ENCODE measurements at places on chromosomes 12 and 14.

DNA sequence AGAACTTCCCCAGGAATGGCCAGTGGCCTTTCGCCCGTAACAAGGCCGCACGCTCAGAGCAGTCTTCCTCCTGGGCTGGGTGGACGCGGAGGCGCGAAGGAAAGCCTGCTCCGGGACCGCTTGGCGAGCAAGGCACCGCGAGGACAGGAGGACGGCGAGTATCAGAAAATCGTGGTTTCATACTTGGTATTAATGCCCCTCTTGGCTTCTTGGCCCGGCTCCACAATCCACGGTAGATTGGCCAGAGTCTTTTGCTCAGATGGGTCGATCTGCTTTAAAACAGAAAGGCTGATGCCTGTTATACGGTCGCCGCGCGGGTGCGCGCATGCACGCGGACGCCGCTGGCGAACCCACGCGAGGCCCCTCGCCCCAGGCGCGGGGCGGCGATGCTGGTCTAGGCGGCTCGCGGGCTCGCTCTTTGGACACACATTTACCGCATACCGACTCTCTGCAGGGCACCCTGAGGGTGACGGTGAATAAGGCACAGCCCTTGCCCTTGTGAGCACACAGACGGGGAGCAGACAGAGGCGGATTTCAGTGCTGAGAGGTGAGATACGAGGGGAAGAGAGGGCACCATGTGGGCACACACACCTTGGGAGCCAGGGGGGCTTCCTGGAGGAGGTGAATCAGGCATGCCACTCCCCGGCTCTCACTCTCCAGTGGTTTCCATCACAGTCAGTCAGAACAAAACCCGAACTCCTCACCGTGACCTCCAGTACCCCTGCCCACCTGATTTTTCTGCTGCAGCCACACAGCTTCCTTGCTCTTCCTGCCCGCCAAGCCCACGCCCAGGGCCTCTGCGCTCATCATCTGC is 100.7 kb downstream of the APAF1 start:
- no peak for DNase-seq

GRCh38 chr14:26866721-26867120 is 268.9 kb upstream of the NOVA1 start:
- DNase-seq: no peak

GRCh38 chr14:101963052-101963451 is 1.3 kb upstream of the DYNC1H1 start:
- no peak for DNase-seq

GRCh38 chr14:88422919-88423650 is 37.6 kb downstream of the SPATA7 start:
- DNase-seq: no peak

GRCh38 chr12:29414368-29414767 is 33.4 kb upstream of the ERGIC2 start:
- no peak for DNase-seq

DNA sequence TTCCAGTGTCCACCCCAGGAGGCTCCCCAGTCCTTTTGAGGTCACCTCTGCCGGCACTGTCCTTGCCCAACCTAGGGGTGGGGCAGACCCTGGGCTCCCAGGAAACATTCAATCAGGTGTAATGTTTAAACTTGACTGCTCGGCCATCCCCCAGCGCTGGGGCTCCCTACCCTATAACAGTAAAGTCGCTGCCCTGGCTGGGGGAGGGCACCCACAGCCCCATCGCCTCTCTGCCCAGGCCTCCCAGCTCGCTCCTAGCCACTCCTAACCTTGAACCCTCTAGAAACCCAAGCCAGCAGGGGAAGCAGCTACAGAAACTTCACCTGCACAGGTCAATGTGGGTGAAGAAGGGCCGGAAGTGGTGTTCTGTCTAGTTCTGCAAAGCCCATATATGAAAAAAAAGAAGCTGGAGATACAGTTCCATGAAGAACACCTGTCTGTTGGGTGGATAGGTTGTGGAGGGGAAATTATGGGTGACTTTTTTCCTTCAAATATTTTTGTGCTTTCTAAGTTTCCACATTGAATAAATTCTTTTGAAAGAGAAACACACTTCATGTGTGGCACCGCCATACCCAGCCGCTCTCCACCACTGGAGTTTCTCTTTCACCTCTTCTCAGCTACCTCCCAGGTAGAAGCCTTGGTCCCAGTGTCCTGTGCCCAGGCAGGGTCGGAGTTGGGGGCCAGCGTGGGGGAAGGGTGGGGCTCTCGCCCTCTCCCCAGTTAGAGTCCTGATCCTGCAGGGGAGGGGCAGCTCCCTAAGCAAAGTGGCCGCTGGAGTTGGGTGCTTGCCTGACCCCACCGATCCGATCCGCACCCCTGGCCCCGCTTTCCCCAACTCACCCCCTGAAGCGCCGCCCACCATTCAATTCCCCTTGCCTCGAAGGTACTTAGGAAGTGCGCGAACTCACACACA is 1.1 kb downstream of the CLMN start:
- DNase-seq: no peak

DNA sequence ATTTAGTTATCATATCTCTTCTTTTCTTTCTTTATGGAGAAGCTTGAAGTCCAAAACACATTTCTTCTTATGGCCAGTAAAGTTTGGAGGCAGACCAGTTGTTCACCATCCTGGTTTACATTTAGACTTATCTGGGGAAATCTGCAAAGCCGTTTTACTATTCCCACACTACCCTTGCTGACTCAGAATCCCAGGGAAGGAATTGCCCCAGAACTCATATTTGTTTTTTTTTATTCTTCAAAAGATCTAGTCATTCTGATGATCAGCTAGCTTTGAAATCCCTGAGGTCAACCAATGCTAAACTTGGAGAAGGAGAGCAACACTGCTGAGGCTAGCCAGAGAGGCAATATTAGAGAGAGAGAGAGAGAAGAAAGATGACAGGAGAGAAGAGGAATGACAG is 12.3 kb upstream of the LMO3 start:
- DNase-seq: no peak

DNA sequence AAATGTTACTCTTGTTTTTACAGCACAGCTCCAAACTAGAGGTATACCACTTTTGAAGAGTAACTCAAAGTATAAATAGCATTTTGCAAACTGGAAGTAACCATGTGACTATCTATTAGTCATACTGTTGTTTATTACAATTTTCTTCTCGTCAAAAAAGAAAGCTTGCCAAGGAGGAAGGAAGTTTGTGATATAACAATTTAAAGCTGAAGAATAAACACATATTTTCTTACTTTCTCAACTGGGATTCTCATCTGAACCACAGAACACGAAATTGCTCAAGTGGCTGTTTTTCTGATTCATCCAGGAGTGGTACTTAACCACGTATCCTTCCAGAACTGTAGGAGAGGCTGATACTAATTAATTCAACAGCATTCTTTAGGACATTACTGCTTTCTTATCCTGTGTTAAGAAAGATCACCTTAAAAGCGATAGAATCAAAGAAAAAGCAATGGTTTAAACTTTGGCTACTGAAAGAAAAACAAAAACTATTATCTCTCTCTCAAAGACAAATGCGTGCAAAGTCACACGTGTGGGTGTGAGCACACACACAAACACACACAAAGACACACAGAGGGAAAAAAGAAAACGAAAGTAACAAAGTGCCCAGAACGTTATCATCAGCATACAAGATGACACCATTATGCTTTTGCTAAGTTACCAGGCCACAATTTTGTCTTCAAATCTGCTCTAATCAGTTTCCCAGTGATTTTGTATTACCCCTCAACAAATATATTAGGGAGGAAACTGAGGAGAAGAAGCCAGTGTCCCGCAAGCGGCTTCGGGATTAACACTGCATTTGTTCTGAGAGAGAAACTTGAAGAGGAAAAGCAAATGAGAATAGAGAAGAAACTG is at the start of gene CLEC2B:
Gene CLEC2B (minus strand): TSS at position 48 of the 855 bp plus-strand sequence.
- no peak for DNase-seq

DNA sequence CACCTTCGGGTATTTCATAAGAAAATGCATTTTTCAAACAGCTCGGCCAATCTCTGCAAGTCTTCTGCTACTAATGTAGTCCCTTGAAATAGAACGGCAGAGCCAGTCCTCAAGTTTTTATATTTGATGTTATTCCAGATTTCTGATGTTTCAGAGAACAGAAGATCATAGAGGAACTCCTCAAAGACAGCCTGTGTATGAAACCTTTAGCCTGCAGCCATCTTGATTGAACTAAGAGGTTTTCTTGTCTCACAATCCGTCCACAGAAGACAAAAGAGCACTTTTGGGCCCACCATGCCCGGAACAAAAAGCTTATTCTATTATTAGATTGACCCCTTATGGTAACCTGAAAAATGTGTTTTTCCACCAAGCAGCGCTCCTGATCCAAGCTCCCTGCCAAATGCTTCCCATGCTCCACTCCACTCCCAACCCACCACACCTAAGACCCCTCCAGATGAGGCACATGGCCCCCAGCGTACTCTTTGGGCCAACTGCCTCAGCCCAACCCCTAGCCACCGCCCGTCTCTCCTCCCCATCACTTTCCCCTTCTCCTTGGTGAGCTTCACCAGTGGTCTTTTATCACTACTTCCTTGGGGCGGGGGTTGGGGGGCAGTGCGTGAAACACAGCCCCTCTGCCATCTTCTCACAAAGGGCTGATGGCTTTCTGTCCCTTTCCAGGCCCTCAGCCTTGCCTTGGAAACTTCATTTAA is 175.8 kb downstream of the CALM1 start:
- DNase-seq: no peak

- DNase-seq: no peak
Observed at GRCh38 chr12:66279123-66279712, 23.1 kb upstream of the HELB start.

- no peak for DNase-seq
Observed at GRCh38 chr12:112964067-112964670, 14.2 kb upstream of the OAS2 start.

- no peak for DNase-seq
Observed at GRCh38 chr12:74741112-74741511, 203.5 kb downstream of the ATXN7L3B start.

GRCh38 chr12:113329022-113329790 is 5.7 kb downstream of the SLC8B1 start:
- no peak for DNase-seq

GRCh38 chr12:95674163-95674562 is 116.4 kb downstream of the NTN4 start:
- DNase-seq: no peak

DNA sequence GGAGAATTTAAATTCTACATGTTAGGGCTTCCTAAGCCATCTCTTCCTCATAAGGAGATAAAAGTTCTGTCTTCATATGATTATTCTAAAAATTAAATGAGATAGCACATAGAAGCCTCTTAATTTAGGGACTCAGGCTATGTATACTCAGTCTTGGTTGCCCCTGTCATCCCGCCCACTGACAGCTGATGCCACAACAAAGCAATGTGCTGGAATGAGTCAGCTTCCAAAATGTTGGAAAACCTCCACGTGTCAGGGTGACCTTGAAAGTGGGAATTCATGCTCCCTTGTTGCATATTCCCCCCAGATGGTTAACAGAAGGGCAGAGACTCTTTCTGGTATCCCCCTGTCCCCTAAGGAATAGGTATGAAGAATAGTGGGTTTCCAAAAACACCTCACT is 238.0 kb upstream of the DDHD1 start:
- no peak for DNase-seq

DNA sequence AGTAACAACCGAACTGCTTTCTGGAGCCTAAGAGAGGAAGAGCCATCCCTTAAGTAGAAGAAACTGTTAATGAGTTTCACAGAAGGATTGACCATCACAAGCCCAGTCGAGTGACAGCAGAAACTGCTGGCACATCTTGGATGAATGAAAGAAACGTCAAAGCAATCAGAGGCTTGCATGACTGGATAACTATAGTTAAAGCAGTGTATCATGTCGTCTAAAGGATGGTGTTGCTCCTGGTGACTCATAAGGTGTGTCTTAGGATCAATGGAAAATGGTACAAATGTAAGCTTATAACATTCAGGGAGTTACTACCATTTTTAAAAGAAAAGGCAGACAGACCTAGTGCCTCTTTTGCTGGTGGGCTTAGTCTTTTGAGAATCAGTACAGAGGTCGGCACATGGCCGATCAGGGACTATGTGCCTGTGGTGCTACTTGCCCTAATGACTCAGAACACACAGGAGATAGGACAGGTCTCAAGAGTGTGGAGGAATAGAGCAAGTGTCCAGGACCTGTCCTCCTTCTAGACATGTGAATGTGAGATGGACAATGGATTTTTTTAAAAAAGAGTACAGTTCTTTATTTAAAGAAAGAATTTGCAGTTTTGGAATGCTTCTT is 55.7 kb downstream of the TMX1 start:
- no peak for DNase-seq

DNA sequence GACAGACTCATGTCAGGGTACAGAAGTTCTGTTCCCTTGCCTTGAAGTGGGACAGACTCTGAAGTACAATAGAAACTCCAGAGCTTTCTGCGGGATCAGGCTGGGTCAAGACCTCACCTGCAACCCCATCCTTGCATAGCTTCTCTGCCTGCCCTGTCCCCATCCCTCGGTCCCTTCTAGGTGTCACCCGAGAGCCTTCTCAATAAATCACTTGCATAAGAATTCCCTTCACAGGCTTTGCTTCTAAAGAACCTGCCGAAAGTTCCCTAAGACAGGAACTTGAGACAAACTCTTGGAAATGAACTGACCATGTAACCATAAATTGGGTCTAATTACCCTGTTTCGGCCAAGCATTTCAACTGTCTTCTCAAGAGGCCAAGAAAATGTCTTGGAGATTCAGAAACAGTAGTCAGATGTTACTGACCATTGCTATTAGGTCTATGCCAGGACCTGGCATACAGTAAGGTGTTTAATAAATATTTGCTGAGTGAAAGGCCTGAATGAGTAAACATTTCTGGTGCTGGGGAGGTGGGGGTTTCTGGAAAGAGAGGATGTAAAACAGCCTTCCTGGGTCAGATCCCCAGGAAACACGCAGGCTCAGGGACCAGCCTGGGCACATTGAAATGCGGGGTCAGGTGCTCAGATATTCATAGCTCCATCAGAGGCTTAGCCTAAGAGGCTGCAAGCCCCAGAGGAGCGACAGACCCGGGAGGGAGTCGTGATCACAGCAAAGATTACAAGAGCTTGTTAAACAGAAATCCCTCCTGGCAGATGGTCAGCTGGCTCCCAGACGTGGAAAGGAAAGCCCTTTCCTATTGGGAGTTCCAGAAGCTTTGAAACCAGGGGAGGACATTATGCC is 226.2 kb upstream of the LHX5 start:
- no peak for DNase-seq

DNA sequence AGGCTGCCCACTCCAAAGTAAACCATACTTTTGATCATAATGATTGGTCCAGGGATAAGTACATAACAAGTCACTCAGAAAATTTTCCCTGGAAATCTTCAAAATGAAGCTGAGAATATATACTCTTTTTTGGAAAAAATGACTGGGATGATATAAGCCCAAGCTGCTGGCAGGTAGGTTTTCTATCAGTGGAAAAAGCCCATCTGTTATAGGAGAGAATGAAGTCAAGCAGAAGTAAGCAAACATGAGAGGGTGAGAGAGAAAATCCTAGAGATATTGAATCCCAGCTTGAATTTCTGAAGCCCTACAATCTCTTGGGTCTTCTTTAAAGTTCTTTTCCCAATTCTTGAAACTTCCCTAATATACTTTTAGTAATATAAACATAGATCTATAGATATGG is 37.3 kb upstream of the ZDHHC17 start:
- DNase-seq: no peak

- DNase-seq: no peak
Observed at GRCh38 chr12:49674318-49674981, 32.8 kb downstream of the FMNL3 start.

GRCh38 chr12:53498235-53498630 is 1.0 kb downstream of the MAP3K12 start:
- no peak for DNase-seq
